EH (cell line): ENCODE measurements at places on chromosomes 7 and 10.
A peak's percentile ranks its signal among the peaks of the same experiment; 100 is the strongest.

- peak; percentile 51 for DNase-seq
Measured at GRCh38 chr10:124000792-124001201, 92.6 kb downstream of the CHST15 start.

DNA sequence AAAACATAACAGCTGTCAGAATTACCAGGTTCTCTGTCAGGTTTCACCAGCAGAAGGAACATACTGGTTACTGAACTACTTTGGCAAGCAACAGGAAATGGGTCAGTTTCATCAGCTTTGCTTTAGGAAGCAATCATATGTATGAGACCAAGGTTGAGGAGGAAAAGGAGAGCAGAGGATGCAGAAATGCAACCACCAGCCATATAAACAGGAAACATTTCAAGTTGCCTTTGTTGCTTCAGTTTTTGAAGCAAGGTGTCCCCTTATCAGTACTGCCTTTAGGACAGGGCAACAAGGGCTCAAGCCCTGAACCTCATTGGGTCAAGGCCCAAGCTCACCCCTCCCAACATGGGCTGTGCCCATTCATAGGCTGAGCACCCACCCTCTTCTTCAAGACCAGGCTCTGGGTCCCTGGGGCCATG lies 10.2 kb downstream of the HIPK2 start:
- DNase-seq, result no peak

- DNase-seq, result no peak
Measured at GRCh38 chr7:121071662-121072061, 83.2 kb downstream of the CPED1 start.

GRCh38 chr10:107865691-107866090 lies 701.2 kb upstream of the SORCS1 start:
- no peak for DNase-seq

- no peak for DNase-seq
Measured at GRCh38 chr7:155844019-155844453, 31.8 kb upstream of the SHH start.

- no peak for DNase-seq
Measured at GRCh38 chr10:42981358-42982236, 95.3 kb upstream of the RET start.

DNA sequence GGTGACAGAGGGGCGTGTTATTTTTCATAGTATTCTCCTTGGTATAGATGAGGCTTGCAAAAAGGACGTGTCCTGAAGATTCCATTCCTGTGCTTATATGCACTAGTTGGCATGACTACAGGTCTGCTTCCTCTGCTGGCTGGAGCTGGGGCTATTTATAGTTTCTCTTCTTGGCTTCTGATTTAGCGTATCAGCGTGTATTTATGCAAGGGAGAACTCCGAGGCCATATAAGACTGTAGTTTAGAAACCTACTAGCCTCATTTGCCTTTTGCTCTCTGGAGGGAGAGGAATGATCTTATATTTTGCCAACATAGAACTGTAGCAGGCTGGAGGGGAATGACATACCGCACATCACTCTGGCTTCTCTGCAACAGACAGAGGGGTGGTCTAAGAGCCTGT lies 39.7 kb downstream of the CACNB2 start:
- DNase-seq, result peak; percentile 50

GRCh38 chr7:2928613-2929311 lies 84.7 kb upstream of the GNA12 start:
- DNase-seq, result no peak

DNA sequence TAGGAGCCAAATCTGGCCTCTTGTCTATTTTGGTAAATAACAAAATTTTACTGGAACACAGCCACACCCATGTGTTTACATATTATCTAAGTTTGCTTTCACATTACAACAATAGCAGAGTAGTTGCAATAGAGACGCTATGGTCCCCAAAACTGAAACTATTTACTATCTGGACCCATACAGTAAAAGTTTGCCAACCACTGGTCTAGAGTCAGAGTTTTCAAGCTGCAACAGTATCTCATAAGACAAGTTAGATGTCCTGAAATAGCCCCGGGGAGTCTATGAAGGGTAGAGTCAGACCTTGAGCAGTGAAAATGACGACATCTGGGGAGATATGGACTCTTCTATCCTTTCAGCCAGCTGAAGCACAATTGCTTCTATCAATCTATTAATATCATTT lies 74.2 kb downstream of the CTNNA3 start:
- no peak for DNase-seq

GRCh38 chr7:35727571-35727970 lies 32.6 kb upstream of the HERPUD2 start:
- DNase-seq, result no peak

GRCh38 chr10:43054593-43054992 lies 22.3 kb upstream of the RET start:
- DNase-seq, result no peak

GRCh38 chr7:43758822-43759683 lies 573 bp downstream of the BLVRA start:
- DNase-seq, result peak; percentile 54

GRCh38 chr10:29948881-29949355 lies 110.5 kb downstream of the JCAD start:
- no peak for DNase-seq

DNA sequence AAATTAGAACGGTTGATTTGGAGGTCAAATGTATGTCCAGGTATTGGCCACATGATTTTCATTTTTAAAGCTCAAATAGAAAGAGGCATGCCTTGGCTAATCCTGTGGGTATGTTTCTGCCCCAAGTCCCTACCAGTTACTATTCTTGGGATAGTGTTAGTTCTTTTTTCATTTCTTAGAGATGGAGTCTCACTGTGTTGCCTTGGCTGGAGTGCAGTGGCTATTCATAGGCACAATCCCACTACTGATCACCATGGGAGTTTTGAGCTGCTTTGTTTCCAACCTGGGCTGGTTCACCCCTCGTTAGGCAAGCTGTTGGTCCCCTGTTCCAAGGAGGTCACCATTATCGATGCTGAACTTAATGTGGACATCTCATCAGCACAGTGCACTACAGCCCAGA lies 46.3 kb downstream of the NRP1 start:
- DNase-seq, result no peak

DNA sequence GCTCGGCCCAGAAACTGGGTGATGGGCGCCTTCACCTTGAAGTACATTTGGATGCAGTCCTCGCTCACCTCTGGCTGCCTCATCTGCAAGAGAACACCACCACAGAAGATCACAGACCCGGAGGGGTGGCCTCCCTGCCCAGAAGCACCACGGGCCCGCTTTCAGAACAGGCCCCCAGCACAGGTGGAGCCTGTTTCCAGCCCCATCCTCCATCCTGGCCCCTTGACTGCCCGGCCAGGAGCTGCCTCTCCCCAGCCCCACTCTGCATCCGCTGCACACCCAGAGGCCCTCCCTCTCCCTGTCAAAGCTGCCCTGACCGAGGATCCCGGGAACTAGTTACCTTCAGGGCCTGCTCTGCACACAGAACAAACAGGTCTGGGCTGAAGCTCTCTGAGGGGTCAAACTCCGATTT lies 724 bp downstream of the CFAP46 start:
- no peak for DNase-seq

DNA sequence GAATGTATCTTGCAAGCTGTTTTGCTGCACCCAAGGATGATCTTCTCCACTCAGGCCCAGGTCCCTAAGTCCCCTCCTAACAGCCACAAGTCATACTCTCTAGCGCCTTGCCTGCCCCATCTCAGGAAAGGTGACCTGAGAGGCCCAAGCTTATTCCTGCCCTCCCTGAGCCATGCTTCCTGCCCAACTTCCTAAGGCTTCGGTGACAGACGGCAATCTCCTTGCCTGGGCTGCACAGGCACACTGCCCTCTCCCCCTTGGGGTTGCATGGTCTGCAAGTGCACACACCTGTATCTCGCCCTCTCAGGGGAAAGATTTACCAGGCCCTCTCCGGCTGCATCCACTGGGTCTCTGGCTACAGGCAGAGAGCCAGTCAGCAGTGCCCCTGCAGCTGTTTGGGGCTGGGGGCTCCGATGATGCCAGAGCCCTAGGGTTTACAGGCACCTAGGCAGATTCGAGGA lies 771 bp upstream of the ADIRF start:
- no peak for DNase-seq

- no peak for DNase-seq
Measured at GRCh38 chr10:90858461-90858968, 676 bp upstream of the HTR7 start.

GRCh38 chr7:103972779-103973434 lies 16.6 kb downstream of the RELN start:
- no peak for DNase-seq

DNA sequence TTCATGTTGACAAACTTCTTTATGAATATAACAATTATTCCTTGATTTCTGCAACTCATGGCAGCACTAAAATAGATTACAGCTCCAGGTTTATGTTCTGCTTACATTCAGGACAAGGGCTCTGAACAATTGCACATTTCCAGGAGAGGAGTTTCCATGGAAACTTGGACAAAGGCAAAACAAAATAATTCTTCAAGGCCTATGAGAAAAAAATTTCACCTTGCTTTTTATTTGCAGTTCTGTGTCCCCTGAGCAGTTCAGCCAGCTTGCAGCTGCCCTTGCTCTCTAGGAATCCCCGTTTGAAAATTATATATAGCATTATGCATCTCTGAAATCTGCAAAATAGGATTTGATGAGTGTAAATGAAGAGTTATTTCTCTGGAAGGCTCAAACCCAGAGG lies 71.7 kb downstream of the ARL4A start:
- DNase-seq, result peak; percentile 5

DNA sequence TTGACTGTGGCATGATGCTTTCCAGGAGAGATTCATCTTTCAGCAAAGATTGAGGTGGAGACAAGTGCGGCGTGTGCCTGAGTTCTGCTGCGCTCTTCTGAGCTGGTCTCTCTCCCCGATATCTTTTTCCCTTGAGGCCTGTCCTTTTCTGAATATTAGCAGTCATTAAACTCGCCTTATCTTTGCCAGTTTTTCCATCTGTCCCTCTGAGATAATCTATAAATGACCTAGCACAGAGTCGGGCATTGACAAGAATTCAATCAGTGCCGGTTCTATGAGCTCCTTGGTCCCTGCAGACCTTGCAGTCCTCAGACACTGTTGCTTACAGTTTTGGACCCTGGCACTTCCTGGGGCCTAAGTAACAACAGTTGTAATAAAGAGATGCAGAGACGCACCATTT lies 89.7 kb upstream of the IKZF1 start:
- DNase-seq, result no peak

- peak; percentile 13 for DNase-seq
Measured at GRCh38 chr7:95905167-95905566, 132.8 kb downstream of the DYNC1I1 start.

DNA sequence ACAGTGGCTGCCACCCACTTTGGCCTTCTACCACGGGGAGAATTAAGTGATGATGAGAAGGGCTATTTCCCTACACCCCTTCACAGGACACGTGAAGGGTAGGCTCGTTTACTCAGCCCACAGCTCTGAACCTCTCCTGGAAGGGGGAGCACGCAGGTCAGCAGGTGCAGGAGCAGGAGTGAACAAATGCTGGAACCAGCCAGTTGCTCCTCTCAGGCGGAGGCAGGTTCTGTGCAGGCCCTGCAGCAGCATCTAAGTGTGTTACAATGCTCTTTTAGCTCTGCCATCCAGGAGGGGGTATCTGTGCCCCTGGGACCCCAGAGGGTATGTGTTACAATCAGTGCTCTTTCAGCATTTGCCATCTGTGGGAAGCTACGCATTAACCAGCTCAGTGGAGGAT lies 61.2 kb downstream of the AHR start:
- no peak for DNase-seq

DNA sequence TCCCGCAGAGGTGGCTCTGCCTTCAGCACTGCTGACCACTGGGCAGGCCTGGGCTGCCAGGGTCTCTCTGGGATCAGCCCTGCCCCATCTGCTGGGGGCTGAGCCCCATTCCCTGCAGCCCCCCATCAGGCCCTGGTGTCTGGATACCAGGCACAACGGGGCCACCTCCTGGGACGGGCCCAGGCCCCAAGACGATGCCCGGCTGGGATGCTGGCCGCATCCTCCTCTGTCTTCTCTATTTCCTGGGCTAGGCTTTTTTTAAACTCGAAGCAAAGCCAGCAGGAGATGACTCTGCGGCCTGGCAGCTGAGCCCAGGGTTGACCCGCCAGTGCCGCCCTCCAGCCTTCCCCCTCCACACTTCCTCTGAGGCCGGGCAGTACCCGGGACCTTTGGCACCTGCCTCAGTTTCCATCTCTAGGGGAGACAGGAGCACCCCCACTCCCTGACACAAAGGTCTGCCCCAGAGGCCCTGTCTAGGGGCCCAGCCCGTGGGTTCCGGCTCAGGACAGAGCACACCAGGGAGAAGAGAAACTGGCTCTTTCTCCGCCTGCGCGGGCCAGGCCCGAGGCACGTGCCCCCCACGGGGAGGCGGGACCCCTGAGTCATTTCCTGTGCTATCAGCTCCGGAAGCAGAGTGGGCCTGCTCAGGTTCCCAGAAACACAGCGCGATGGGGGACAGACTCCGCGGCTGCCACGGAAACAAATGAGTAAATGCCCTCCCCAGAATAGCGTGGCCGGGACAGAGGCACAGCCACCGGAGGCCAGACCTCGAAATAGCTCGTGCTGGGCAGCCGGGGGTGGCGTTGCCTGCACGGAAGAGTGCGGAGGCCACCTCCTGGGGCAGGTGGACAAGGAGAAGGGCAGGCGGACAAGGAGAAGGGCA lies 84.6 kb upstream of the PDGFA start:
- peak; percentile 43 for DNase-seq

GRCh38 chr10:22314852-22315251 lies 1.3 kb upstream of the COMMD3 start:
- DNase-seq, result no peak

GRCh38 chr7:9796241-9796640 lies 1177.4 kb upstream of the PHF14 start:
- DNase-seq, result no peak

- DNase-seq, result no peak
Measured at GRCh38 chr7:77393261-77393660, 22.9 kb downstream of the GSAP start.

GRCh38 chr7:101518336-101518735 lies 110.8 kb downstream of the MYL10 start:
- peak; percentile 83 for DNase-seq

DNA sequence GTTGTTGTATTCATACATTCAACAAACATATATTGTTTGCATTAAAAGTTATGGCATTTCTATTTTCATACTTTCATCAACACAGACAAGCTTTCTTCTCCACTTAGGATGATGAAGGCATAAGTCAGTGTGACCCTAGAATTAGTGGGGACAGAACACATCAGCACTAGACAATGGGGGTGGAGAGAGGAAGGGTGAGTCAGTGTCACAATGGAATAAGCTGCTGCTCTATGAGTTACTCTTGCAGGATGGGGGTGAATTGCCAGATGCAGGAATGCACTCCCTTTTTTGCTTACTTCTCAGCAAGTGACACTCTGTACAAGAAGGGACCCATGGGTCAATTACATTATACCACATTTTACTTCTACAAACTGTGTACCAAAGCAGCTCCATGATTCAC lies 74.0 kb downstream of the DGKI start:
- peak; percentile 87 for DNase-seq

DNA sequence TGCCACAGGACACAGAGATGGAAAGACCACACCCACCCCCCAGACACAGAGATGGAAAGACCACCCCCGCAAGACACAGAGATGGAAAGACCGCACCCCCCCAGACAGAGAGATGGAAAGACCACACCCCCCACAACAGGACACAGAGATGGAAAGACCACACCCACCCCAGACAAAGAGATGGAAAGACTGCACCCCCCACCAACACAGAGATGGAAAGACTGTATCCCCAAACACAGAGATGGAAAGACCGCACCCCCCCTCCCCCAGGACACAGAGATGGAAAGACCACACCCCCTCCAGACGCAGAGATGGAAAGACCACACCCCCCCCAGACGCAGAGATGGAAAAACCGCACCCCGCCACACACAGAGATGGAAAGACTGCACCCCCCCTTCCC lies 8.0 kb downstream of the ZNF511 start:
- DNase-seq, result no peak

- DNase-seq, result no peak
Measured at GRCh38 chr7:66634816-66635215, 6.1 kb downstream of the KCTD7 start.
